ENCODE measurements at places on chromosomes 7 and 10.

DNA sequence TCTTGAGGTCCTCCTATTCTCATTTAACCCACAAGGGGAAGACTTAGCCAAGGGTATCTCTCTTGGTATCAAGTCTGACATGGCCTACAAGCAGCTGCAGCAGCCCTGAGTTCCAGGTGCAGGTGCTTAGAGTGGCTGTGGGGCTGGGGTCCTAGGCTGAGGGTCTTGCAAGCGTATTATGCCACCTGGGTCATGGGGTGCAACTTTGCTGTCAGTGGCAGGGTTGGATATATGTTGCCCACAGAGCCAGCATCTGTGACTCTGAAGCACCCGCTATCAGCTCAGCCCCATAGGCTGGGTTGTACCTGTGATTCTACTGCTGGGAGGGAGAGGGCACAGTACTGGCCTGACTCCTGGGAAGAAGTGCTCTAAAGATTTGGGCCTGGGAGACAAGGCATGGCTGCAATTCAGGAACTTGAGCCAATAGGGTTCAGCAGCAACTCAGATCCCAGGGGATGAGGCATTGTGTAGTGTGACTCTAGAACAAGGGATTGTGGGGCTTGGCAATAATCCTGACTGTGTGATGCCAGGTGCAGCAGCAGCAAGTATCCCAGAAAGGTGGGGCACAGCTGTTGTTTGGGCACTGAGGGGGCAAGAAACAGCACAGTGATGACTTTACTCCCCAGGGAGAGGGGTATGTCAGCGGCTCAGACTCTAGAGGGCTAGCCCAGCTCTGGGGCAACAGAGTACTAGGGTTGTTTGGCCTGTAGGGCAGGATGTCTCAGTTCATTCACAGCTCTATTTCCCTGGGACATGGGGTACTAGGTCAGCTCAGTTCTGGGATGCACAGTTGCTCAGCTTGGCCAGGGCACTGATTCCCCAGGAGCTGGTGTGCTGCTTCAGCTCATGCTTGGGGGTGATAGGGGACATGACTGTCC, 41.4 kb downstream of the NEURL1 start:
- DNase-seq = no peak

DNA sequence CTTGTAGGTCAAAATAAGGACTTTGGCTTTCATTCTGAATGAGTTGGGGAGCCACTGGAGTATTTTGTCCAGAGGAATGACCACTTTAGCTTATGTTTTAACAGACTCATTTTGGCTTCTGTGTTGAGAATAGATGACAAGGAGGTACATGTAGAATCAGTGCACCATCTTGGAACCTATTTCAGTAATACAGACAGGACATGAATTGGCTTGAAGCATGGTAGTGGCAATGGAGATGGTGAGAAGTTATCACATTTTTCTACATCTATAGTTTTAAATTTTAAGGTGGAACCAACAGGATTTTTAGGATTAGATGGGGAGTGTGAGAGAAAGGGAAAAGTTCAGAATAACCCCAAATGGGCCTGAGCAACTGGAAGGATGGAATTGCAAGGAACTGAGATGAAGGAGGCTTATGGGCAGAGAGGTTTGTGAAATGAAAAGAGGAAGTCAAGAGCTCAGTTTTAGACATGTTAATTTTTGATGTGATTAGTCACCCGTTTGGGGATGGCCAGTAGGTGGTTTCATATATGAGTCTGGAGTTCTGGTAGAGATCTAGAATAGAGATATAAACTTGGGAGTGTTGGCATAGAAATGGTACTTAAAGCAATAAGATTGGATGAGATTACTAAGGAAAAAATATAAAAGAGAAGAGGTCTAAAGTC, 89.2 kb upstream of the JAZF1 start:
- DNase-seq = no peak

DNA sequence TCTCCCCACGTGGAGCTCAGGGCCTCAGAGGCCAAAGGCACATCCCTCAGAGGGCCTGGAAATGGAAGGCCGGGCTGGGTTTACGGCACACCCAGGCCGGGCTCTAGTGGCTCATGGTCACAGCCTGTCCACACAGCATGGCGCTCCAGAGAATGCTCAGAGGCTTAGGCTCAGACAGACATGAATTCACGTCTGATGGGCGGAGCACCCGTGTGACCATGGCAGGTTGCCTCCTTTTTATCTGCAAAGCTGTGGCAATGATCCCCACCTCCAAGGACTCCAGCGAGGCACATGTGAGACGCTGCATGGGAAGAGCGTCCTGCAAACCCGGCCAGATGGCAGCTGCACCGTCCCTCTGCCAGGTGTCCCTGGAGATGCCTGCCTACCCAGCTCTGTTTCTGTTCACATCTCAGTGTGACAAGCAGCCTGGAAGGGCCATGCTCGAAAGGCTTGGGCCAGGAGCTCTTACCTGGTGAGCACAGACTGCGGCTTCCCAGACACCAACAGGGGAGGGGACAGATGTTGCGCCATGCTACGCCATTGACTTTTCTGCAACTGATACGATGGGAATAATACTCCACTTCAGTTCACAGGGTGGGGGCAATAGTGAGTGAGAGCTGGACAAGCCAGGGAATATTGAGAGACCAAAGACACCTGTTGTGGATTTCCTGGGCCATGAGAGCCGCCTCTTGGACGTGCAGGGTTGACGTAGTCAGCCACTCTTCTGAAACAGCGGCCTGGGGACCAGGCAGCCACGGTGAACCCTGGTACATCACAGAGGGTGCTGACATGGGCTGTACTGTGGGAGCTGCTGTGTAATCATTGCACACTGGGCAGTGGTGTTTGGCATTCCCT, 34.4 kb upstream of the FAM20C start:
- no peak for DNase-seq

DNA sequence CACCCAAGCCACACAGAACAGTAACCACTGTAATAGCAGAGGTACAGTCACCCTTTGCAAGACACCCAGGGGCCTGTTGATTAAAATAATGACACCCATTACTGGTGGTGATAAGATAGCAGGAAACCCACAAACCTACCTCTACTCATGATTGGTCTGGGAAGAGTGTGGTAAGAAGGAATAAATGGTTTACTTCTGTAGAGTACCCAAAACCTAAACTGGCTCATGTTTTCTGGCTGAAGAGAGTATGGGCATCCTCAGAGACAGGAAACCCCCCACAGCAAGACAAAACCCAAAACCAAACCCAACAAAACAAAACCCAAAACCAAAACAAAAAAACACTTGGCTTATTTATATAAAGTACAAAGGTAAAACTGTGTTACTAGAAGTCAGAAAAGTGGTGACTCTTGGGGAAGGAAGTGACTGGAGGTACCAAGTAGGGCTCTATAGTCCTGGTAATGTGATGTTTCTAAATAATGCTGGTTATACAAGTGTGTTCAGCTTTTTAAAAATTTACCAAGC, 15.5 kb upstream of the DNAJB12 start:
- no peak for DNase-seq

GRCh38 chr7:36659172-36659516, 65.2 kb downstream of the AOAH start:
- no peak for DNase-seq

- DNase-seq = no peak
These were observed 13.1 kb downstream of the TAS2R41 start for GRCh38 chr7:143490717-143491306.

- DNase-seq = no peak
These were observed 78.3 kb downstream of the MICALL2 start for GRCh38 chr7:1380821-1381580.
